Panc1 (cell line): ENCODE measurements at places on chromosomes 5 and 9. TPM values are rescaled to one million over a fixed set of nuclear protein-coding genes. Genes with fewer than 3 reads are reported as not detected.

The TMEM161B gene
- 16.3 TPM for total RNA-seq

The SYK gene
- 0.28 TPM for total RNA-seq

The FRRS1L gene
- total RNA-seq: 2.3 TPM

The NPR2 gene
- 12.2 TPM for total RNA-seq

The PLPPR1 gene
- not detected for total RNA-seq

The MEIKIN gene
- total RNA-seq: not detected
